T follicular helper cell (primary cell): ENCODE measurements at places on chromosomes 12 and 14.

DNA sequence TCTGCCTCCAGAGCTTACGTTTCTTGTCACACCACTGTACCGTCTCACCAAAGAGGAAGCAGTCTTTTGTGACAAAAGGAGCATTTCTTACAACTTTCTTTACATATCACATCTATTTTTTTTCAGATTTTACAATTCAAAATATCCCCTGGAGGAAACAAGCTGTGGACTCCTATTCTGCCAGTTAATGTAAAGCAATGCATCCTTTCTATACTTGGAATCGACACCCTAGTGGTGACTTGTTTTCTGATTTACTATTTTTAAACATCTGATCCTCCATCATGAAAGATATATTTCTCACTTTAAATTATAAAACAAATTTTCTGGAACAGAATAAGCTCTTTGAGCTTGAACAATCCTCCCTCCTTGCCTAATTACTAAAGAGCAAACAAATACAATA lies 34.8 kb downstream of the AICDA start:
- no peak for DNase-seq

DNA sequence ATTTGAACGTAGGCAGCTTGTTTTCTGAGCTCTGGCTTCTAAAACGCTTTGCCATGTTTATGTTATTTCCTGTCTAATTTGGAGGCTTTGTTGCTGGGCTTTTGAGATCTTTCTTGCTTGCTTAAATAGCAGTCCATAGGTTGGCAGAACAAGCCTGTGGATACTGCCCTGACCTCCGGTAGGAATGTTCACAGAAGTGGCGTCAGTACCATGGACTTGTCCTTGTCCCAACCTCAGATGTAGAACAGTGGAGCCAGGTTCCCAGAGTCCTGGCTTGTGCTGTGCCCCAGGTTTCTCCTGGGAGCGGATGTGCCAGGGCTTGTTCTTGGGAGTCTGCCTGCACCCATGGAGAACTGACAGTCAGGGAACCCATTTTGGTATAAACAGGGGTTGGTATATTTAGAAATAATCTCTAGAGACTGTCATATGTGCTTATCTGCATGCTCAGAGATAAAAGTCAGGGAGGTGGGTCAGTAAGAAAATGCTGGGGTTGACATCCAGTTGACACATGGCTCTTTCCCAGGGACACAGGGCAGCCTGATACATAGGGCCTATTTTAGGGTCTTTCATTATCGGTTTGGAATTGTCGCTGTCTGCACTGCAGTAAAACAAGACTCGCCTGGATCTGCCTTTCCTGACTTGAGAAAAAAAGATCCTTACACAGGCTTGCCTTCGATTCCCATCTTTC lies 22.9 kb downstream of the CACNA1C start:
- no peak for DNase-seq

DNA sequence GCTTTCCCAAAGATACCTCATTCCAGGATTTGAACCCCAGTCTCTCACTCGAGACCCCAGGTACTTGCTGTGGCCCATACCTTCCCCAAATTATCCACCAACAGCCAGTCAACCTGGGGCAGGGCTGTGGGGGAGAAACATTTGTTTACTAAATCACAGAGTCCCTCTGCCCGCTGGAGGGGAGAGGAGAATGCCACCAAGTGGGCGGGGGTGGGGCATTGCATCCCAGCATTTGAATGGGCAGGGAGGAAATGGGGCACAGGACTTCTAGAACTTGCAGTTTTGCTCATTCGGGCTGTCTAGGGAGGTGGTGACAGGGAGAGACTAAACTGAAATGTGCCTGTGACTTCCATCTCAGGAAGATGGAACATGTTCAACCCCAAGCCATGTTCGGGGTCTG lies 10.9 kb upstream of the SERPINA9 start:
- no peak for DNase-seq

GRCh38 chr14:100791348-100791735 lies 34.6 kb upstream of the MEG3 start:
- DNase-seq, result no peak

- DNase-seq, result no peak
Observed at GRCh38 chr14:91322623-91323022, 78.1 kb upstream of the GPR68 start.

GRCh38 chr12:121087467-121088194 lies 45.0 kb upstream of the P2RX7 start:
- DNase-seq, result no peak

- DNase-seq, result no peak
Observed at GRCh38 chr14:44609201-44609600, 102.1 kb upstream of the FSCB start.
